Activated CD4-positive, CD25-positive, alpha-beta regulatory T cell treated with anti-CD3 and anti-CD28 coated beads, Interleukin-2, amount 50 U/mL, for 24 hours (primary cell): ENCODE measurements at places on chromosomes 7 and 10.

DNA sequence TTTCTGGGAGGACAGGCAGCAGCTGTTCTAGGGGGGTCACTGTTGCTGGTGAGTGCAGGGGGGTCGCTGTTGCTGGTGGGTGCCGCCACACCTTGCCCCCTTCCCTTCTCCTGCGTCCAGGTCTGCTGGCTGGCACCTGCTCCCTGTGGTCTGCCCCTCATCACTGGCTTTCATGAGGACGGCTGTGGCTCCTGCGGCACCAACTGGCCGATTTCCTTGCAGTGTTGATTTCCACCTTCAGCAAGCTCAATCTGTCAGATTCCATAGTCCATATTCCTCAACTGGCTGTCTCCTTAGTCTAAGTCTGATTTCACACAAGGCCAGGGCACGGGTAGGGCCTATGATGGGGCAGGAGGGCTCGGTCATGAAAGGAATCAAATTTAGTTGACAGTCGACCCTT lies 23.4 kb upstream of the GRB10 start:
- no peak for ATAC-seq

DNA sequence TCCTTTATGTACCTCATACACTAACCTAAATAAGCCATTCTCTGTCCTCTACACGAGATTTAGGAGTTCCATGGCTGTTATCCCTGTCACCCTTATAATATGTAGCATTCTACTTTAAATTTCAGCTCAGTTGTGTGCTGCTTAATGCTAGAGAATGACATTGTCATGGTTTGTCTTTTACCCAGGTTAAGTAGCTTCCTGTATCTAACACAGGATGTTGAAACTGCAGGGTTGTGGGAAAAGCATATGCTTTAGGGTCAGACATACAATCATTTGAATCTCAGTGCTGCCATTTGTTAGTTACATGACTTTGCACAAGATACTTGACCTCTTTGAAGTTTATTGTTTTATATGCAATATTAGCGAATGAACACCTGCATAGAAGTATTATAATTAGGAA lies 235.1 kb upstream of the CACNA2D1 start:
- no peak for ATAC-seq

DNA sequence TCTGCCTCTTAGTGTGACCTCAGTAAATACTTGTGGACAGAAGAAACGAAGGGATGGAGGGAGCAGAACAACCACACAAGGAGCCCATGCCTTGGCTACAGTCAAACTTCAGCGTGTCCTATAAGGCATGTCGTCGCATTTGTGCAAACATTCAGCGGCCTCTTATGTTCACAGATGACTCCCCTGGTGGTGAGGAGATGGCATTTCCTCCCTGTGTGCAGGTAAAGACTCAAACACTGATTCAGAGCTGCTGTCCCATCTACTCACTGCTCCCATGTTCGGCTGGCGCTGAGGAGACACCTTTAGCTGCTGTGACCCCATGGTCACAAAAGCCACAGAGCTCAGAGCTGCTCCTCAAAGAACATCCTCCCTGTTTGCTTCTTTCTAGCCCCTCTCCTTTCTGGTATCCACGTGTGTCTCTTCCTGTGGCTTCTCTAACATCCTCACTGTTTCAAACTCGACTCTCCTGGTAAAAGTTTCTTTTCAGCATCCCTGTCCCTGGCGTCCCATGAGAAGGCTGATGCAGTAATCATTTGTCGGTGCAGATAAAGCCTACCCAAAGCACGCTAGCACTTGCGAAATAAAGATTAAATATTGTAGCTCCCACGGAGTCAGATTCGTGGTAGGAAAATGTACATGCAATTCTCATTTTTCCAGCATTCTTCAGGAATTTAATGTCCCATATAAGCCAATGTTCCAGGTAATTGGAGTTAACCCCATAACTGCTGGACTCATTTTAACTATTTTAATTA lies 124.9 kb upstream of the NEBL start:
- ATAC-seq: no peak

DNA sequence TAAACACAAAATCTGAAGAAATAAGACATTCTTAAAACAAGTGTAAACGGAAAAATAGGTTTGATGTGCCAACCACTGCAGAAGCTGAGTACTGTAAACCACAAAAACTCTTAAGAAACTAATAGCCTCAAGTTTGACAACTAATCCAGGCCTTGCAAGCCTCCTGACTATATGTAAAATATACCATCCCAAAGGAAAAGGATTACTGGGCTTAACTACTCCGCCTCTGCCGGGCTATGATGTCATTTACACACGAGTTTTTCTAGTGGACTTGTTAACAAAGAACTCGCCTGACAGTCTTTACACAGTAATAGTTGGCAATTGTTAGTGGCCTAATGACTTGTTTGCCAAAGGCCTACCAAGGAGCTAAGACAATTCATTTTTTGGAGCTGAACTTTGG lies 2.1 kb downstream of the KIF5B start:
- ATAC-seq: no peak

DNA sequence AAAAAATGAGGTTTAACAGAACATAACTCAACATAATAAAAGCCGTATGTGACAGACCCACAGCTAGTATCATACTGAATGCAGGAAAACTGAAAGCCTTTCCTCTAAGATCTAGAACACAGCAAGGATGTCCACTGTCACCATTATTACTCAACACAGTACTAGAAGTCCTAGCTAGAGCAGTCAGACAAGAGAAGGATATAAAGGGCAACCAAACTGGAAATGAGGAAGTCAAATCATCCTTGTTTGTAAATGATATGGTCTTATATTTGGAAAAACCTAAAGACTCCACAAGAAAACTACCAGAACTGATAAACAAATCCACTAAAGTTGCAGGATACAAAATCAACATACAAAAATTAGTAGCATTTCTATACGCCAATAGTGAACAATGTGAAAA lies 45.9 kb downstream of the C10orf71 start:
- ATAC-seq: no peak
